ENCODE measurements at places on chromosomes 1 and 21.

GRCh38 chr21:38671773-38672172 is 134.0 kb upstream of the ETS2 start:
- DNase-seq = no peak

- DNase-seq = no peak
Measured at GRCh38 chr1:182240085-182240484, 151.5 kb downstream of the GLUL start.

- no peak for DNase-seq
Measured at GRCh38 chr21:22516230-22516629, 1518.0 kb downstream of the NCAM2 start.

GRCh38 chr1:219495737-219496408 is 117.0 kb downstream of the ZC3H11B start:
- DNase-seq = no peak

DNA sequence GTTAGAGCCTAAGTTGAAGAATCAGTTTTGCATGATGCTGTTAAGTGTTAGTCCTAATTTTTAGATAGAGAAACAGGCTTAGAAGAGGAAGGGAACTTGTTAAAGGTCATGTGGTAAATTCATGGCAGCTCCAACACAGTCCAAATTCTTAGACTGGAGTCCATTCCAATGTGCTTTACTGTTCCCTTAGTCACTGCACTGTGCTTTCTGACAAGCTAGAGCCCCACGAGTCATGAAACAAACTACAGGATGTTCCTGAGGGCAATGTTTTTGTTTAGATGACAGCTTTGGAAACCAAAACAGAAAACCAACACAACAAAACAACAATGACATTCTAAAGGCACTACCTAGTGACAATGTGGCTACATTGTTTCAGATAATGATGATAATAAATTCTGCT is 23.1 kb upstream of the RGS4 start:
- no peak for DNase-seq

- no peak for DNase-seq
Measured at GRCh38 chr1:181541947-181542346, 58.6 kb downstream of the CACNA1E start.

GRCh38 chr1:83822208-83822607 is 176.7 kb downstream of the TTLL7 start:
- DNase-seq = no peak

- peak; percentile 62 for DNase-seq
Measured at GRCh38 chr1:204494281-204495077, at the start of gene PIK3C2B. PIK3C2B (minus strand) TSS chr1:204494805; CDS start chr1:204469802, 25,003 bp downstream.

DNA sequence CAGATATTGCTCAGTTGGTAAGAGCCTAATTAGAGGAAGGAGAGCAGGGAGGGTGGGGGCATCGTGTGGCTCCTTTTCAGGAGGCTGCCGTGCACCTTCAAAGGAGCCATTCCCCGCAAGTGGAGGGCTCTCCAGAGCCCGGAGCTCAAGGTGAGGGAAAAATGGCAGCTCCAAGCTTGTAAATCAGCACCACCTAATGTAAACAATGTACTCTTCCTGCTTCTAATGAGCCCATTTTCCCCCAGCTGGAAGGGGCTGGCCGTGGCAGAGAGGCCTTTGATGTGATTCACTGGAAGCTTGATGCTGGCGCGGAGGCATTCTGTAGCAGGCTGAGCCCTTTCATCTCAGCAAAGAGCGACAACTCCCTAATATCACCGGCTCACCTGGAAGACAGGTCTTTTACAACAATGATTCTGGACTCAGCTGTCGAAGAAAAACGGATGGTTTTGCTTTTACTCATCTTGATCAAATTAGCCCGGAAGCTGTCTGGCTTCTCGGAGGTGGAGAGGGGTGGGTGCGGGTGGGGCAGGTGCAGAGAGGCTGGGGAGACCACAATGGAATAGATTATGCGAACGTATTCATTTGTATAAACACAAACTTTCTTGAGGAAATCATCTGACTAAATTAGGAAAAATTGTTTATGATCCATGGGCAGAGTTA is 112.5 kb downstream of the RRAGC start:
- no peak for DNase-seq

GRCh38 chr1:31984419-31985347 is 29.0 kb upstream of the KHDRBS1 start:
- peak; percentile 30 for DNase-seq

- peak; percentile 52 for DNase-seq
Measured at GRCh38 chr1:156124557-156125483, 10.3 kb downstream of the LMNA start.

DNA sequence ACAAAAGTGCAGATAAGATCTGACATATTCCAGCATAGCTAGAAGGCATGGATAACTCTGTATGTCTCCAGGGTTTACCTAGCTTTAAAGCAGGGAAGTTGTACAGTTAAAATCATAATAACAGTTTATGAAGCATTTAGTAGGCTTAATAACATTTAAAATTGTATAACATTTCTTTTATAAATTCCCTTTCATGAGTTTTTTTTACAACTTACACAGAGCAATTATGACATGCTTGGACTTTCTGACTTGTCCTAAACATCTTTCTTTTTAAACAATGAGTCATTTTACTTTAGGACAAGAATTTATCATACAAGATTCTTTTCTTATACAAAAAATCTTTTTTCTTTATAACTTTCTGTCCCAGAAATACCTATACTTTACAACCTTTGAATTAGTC is 408.5 kb upstream of the NEGR1 start:
- DNase-seq = no peak

GRCh38 chr1:7274256-7274655 is 489.0 kb downstream of the CAMTA1 start:
- DNase-seq = no peak

DNA sequence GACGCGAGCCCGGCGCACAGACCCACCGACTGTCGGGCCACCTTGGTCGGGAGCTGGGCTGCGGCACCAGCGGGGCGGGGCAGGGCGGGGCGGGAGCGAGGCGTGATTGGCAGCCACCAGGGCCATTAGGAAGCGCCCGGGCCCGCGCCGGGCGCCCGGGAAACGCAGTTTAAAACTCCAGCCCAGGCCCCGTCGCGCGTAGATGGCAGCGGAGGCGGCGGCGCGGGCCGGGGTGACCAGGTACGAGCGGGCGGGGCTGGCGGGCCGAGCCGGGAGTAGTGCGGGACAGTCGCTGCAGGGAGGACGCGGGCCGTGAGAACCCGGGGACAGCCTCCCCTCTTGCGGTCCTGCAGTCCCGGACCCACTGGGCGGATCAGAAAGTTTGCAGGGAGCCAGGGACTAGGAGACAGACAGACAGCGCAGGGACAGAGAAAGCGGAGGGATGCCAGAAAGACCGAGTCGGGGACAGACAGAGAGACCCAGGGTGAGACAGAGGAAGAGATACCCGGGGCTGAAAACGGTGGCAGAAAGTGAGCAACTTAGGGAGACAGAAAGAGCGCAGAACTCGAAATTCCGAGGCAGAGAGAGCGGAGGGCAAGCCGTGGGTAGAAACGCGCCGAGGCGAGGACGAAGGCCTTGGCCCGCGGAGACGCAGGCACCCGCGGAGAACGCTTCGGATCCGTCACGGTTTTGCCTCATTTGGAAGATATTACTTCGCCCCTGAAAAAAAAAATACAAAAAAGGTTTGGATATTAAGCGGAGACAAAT is at the start of gene DMBX1:
TSS of gene DMBX1 (plus strand) at position 199 of the 768 bp plus-strand sequence. CDS start 17,175 bp downstream, outside the sequence.
- no peak for DNase-seq

DNA sequence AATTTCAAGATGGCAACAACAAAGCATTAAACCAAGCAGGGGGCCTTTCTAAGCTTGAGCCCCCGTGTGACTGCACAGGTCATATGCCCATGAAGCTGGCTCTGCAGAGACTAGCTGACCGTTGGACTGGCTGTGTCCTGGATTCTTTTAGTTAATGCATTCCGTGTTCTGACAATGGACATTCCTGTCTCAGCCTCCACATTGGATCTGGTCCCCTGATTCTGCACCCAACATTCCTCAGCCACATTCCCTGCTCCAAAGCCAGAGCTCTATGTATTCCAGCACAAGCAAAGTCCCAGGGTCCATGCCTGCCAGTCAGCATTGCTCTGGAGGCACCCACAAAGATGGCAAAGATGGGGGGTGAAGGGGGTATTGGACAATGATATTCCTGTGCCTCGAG is 5.1 kb upstream of the NAV1 start:
- no peak for DNase-seq

DNA sequence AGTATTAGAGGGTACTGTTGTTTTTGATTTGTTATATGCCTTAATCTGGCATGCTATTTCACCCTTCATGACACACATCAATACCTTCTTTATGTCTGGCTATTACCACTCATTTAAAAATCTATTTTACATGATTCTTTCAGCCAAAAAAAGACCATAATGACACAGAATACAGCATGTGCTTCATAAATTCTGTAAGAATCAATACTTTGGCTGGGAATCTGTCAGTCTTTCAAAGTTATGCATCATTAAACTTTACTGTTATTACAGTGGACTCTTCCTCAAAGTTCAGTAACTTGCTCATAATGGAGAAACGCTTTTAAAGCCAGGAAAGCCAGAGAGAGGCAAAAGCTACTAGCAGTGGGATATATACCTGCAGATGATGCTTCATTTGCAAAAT is 247.2 kb upstream of the ADGRL2 start:
- no peak for DNase-seq

GRCh38 chr21:17532292-17532691 is 19.4 kb downstream of the CXADR start:
- no peak for DNase-seq

- DNase-seq = no peak
Measured at GRCh38 chr1:77846966-77847365, 41.5 kb upstream of the NEXN start.

DNA sequence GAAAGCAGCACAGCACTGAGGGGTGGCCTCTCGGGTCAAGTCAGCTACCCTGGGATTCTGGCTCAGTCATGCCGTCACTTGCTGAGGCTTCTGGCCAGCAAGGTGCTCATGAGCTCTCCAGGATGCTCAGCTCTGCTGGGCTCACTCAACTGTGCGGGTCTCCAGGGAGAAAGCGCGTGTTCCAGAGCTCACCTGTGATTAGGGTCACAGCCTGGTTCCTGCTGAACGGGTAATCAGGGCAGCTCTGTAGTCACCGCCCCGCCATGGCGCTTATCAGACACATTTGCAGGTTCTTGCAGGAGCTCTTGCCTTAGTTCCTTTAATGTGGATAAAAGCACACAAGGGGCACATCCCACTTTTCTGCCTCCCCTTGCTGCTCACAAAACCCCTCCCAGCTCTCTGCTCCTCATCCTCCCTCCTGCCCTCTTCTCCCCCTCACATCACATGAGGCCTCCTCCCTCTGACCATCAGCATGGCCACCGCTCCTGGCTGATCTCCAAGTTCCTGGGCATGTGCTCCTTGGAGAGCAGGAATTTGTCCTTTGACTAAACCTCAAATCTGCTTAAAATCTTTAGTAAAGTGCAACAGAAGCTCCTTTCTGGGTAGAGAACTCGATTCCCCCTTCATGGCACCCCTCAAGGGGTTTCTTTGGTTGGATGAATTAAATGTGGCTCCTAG is 2.0 kb downstream of the PCP4 start:
- no peak for DNase-seq

DNA sequence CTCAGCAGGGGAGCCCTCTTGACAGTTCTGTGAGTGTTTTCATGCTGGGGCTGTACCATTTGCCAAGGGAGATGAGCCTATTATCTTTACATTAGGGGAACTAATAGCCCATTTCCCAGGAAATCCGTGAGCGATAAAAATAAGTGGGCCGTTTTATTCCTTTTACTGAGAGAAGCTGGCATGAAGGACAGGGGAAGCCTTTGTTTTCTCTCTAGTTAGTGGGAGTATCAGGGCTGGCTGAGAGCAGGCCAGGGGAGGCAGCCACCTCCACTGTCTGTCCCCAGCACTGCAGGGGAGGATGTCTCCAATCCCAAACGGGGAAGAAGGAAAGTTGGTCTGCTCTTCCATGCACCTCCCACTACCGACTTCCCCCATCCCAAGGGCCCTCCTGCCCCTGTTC is 2.5 kb downstream of the UBL4B start:
- no peak for DNase-seq

- DNase-seq = no peak
Measured at GRCh38 chr1:3119725-3120124, 50.7 kb downstream of the PRDM16 start.
